HEK293T (cell line): ENCODE measurements at places on chromosomes 12 and 14.

DNA sequence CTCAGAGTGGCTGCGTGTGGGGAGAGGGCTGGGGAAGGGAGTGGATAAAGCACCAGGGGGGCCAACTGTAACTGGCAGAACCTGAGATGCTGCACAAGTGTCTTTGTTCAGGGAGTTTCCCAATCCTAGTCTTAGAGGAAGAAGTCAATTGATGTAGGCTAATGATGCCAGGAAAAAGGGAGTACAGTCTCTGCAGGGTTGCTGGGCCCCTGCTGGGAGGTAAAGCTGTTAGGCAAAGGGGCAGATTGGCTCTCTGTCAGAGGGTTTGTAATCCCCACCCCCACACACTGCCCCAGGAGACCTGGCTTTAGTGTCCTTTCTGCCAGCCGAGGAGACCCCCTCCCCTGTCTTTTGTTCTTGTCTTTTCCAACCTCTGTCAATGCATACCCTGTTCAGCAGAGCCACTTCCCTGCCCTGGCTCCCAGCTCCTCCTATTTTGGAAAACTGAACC is 178.4 kb downstream of the KCNA5 start:
- DNase-seq = no peak

GRCh38 chr14:71665781-71666180 is 266.4 kb upstream of the RGS6 start:
- DNase-seq = no peak

GRCh38 chr12:27652174-27652763 is 44.0 kb upstream of the REP15 start:
- peak; percentile 66 for DNase-seq

DNA sequence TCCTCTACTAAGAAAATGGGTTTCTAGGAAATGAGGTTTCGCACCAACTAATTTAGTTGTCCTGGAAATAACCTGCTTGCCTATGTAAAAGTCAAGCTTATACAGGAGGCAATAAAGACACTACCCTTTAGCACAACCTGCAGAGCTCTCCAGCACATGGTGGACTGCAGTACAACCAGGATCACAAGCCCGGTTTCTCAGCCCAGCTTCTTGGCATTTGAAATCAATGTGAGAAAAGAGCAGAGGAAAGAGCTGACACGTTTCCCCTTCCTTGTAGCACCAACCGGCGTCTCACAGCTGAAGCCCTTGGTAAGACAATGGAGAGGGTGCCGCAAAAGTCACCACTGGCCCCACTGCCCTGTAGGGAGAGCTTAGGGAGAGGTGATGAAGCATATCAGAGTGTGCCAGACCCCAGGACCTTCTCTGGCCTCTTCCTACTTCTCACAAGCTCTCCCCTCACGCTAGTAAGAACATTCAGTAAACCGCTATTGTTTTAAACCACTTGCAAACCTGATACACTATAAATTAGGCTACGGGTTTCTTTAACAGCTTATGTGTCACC is 8.6 kb downstream of the SPTLC2 start:
- DNase-seq = no peak

GRCh38 chr14:54589076-54589475 is 22.1 kb downstream of the SAMD4A start:
- DNase-seq = no peak

GRCh38 chr14:105161964-105162668 is 6.5 kb downstream of the JAG2 start:
- no peak for DNase-seq

DNA sequence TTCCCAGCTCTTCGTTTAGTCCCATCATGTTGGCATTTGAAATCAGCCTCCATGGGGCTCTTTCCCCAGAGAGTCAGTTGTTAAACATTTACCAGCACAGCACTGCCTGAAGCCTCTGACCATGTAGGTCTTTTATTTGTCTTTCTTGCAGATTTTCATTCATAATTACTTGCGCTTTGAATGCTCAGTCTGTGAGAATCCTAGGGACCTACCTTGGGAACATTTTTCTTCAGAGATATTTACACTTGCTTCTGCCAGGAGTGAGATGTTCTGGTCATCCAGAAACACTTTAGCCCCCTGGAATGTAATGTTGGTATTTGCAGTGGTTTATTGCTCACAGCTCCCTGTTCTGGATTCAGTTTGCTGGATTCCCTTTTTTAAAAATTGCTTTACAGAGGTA is 41.7 kb downstream of the RPH3A start:
- DNase-seq = no peak

- no peak for DNase-seq
Measured at GRCh38 chr14:57970594-57970993, 104.7 kb upstream of the SLC35F4 start.

DNA sequence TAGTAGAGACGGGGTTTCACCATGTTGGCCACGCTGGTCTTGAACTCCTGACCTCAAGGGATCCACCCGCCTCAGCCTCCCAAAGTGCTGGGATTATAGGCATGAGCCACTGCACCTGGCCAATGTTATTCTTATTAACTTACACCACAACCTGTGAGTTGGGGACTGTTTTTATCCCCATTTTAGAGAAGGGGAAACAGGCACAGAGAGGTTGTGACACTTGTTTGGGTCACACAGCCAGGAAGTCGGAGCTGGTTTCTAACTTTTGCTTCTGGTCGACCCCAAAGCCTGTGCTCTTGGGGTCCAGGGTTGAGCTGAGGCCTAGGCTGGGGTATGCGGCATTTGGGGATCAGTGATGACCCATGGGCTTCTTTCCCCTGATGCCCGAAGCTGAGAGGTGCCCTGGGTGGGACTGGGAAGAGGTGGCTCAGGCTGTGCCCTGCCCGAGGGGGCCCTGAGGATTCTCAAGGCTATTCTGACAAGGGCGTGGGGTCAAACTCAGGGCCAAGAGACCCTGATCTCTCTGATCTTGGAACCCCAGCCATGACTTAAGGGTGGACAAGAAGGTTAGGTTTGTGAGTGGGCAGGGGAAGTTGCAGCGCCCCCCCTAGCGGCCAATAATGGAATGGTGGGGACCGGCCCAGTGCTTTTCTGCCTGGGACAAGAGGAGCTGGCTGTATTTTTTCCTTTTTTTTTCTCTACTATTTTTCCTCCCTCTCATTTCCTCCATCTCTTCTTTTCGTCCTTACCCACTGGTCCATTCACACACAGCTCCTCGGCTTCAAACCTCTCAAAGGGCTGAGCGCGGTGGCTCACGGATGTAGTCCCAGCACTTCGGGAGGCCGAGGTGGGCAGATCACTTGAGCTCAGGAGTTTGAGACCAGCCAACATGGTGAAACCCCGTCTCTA is 3.0 kb downstream of the SDSL start:
- DNase-seq = peak; percentile 72

- no peak for DNase-seq
Measured at GRCh38 chr12:69099201-69099837, 140.1 kb upstream of the CPSF6 start.

GRCh38 chr12:49887091-49887490 is 16.6 kb downstream of the FAIM2 start:
- no peak for DNase-seq

- no peak for DNase-seq
Measured at GRCh38 chr14:22407033-22407432, 182.0 kb downstream of the DAD1 start.

DNA sequence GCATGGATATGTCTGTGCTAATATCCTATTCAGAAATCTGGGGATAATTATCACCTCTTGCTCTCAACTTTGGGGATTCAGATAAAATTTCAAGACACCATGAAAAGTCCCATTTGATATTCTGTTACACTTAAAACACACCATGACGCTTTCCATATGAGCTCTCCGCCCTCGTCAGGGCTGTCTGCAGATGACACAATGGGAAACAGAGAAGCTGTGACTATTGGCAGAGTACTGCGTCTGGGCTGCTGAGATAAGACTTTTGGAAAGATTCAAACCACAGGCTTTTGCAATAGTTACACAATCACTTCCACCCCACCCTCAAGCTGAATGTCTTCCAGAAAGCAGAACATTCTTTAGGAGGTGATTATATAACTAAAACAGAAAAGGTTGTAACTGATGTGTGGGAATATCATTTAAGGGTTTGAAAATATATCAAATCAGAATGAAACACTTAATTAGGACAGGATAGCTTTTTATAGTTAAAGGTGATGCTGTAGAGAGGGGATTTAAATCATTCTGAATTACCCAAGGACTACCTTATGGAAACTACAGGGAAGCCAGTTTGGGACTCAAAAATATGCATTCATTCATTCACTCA is 75.3 kb upstream of the TMPO start:
- DNase-seq = no peak

DNA sequence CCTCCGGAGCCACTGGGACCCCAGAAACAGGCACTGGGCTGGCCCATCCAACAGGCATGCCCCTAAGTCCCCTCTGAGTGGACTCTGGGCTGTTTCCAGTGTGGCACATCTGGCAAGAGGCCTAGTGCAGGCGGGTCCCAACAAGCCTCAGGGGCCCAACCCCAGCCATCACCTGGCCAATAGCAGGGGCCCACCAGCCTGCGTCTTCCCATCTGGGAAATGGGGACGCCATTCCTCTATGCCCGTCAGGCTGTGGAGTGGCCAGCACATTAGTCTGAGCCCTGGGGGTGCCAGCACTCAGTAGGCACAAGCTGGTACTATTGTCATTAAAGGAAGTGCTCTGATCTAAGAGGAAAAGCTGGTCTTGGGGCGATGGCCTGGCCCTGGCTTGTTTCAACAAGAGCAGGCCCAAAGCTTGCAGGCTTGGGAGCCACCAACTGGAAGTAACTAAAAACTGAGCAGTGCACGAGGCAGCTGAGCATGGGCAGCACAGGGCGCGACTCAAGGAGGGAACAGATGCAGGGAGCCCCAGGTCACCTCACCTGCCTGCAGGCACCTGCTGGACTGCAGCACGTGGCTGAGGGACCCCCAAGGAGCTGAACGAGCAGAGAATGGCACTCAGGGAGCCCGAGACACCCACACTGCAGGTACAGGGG is 8.4 kb downstream of the DEGS2 start:
- no peak for DNase-seq

- DNase-seq = no peak
Measured at GRCh38 chr12:60148109-60148508, 552.3 kb downstream of the SLC16A7 start.

GRCh38 chr12:111121840-111122239 is 201.5 kb upstream of the MYL2 start:
- peak; percentile 54 for DNase-seq

DNA sequence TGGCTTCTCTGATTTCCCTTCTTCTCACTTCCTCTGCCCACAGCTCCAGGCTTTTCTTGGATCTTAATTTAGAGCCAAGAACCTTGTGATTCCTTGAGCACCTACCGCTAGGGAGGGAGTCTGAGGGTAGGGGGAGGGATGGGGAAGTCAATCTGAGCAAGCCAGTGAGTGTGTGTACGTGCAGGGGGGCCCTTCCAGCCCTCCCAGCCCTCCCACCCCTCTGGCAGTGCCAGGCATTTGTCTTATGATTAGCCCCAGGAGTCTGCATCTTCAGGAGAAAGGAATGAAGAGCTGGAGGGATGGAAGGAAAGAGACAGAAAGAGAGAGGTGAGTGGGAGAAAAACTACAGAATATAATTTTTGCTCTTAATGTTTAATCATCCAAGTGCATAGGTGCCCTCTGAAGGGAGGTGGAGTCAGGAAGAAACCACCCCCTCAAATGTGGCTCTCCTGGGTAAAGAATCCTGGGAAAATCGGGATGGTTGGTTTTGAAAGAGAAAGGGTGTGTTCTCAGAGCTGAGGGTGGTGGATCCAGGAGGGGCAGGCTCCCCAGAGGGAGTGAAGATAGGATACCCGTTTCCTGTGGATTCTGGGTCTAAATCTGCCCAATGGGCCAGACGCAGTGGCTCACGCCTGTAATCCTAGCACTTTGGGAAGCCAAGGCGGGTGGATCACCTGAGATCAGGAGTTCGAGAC is 2.1 kb downstream of the PIANP start:
- no peak for DNase-seq

GRCh38 chr12:68131867-68132414 is 27.6 kb downstream of the IFNG start:
- no peak for DNase-seq

- DNase-seq = no peak
Measured at GRCh38 chr14:105317546-105317945, 3.0 kb downstream of the PACS2 start.

DNA sequence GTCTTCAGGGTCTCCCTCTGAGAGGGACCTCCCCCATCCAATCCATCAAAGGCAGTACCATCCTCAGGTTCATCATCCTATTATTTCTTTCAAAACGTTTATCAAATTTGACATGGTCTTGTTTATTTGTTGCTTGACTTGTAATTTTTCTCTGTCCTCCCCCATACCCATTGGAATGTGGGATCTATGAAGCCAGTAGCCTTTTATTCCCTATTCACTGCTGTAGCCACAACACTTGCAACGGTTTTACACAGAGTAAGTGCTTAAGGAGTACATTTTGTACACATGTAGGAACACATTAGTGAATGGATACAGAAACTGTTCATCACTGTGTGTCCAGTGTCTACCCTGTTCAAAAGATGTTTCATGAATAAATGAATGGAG is 41.5 kb downstream of the IGF1 start:
- DNase-seq = no peak

- no peak for DNase-seq
Measured at GRCh38 chr14:45906257-45906656, 653.3 kb upstream of the MIS18BP1 start.

GRCh38 chr12:87783467-87783866 is 245.7 kb downstream of the C12orf50 start:
- DNase-seq = no peak

DNA sequence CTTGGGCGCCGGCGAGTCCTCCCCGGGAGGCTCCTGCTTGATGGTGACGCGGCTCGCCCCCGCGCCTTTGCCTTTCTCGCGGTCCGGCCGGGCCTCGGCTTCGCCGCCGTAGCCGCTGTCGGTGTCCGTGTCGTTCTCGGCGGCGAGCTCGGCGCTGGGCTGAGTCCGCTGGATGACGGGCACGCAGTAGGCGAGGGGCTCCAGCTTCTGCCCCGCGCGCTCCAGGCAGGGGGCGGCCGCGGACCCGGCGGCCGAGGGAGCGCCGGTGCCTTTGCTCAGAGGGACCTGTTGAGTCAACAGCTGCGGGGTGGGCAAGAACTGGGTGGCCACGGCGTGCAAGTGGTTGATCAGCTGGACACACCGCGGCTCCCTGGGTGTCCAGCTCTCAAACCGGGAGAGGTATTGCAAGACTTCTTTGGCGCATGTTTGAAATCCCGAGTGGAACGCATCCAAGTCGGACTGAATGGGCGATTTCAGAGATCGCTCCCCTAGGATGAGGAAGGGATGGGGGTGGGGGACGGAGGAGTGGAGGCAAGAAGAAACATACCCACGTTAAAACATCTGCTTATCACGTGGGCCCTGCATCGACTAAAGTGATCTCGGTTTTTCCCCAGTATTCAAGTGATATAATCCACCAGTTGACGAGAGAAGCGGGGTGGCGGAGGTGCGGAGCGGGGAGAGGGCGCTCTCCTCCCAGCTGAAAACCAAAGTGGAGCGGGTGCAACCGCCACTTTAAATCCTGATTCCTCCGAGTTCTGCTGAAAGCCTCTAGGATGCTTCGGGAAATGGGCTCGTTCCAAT is 2.0 kb downstream of the BHLHE41 start:
- DNase-seq = peak; percentile 28

- DNase-seq = no peak
Measured at GRCh38 chr12:124759841-124760503, 103.7 kb downstream of the SCARB1 start.
